Activated CD4-positive, alpha-beta T cell treated with anti-CD3 and anti-CD28 coated beads for 48 hours (primary cell): ENCODE measurements at places on chromosomes 6 and 20.

DNA sequence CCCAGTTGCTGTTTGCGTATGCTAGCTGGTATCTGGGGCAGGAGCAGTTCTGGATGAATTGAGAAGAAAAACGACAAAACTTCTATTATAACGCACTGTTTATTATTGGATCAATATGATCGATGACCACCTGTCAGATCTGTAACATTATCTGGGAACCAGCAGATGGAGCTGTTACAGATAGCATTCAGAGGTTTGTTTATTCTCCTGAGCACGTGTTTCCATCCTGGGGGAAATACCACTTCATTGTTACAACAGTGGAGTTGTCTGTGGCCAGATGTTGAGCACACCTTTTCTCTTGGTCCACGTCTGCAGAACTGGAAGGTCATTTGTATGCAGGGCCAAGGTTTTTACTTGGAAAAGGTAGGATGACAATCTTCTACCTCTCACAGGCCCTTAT lies 16.0 kb upstream of the NKX2-2 start:
- no peak for DNase-seq

DNA sequence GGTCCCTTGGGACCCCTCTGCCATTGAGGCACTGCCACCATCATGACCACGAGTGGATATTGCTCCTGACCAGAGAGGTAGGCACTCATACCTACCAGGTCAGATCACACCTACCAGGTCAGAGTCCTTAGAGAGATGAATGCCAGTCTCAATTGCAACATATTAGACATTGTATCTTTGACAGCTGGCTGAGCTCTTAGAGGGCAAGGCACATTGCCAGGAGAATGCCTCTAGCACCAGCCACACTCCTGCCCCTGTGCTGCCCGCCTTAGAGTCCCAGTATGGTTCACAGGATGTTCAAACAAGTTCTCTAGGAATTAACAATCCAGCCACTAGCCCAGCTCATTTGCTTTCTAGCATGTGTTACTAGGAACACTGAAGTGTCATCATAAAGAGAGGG lies 65.9 kb downstream of the TMEM244 start:
- DNase-seq, result no peak

DNA sequence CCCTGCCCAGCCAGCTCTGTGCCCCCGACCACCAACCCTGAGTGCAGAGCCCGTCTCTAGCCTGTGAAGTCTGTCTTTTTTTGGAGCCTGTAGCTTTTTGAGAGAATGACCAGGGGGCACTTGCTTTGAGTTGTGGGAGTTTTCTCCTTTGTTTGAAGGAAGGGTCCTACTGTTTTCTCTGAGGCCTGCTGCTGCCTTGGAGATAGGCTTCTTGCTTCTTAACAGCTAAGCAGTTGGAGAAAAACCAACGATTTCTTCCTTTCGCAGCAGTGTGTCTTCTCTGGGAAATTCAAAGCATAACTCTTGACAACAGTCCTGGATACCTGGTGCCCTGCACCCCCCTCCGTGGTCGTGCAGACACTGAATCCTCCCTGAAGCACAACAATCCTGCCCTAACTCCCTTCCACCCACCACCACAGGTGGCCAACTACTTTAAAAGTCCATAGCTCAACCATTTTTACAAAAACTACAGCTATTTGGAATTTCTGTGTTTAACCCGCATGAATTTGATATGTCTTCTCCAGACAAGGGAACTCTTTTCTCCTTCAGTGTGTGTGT lies 61.0 kb downstream of the FAM50B start:
- no peak for DNase-seq

DNA sequence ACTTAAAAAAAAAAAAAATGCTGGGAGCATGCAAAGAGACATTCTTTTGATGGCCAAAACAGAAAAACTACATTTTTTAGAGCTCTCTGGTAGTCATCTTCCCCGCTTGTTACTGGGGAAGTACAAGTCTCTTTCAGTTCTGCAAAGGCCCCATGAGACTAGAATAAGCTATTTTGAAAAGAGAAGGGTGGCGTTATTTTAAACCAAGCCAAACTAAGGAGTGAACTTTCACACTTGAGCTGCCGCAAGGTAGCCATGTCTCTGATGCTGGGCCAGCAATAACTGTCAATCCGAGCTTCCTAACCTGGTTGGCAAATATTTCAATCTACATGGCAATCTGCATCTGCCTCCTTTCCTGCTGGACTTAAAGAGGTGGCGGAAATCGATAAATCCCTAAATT lies 96.7 kb downstream of the L3MBTL3 start:
- DNase-seq, result no peak

GRCh38 chr20:10610251-10610650 lies 63.5 kb downstream of the JAG1 start:
- no peak for DNase-seq

GRCh38 chr6:104505838-104506237 lies 353.9 kb downstream of the HACE1 start:
- DNase-seq, result no peak

DNA sequence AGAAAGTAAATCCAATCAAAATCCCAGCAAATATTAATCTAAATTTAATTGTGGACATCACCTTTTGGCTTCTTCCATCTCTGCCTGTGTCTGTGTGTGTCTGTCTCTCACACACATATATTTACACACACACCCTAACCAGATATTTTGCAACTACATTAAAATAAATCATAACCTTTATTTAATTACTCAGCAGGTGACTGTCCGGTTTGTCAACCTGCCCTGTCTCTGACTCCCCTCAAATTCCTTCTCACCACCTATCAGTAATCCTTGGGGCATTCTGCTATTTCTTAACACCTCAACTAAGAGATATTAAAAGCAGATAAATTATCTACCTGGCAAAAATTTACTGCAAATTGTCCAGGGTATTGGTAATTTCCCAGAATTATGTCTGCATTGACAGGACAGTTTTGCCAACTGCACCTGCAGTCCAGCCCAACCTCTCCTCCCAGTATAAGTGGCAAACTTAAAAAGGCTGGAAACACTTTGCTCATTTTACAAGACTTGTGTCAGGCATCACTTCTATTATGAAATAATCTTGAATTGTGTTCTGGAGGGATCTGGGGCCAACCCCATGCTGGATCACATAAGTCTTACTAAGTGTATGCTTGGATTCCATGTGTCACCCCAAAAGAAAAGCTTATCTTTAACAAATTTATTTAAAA lies 216.1 kb downstream of the GMDS start:
- no peak for DNase-seq
